Stimulated activated CD8-positive, alpha-beta memory T cell treated with anti-CD3 and anti-CD28 coated beads, Interleukin-15, amount 100 ng/mL, for 24 hours (primary cell): ENCODE measurements at places on chromosomes 2 and 18.

DNA sequence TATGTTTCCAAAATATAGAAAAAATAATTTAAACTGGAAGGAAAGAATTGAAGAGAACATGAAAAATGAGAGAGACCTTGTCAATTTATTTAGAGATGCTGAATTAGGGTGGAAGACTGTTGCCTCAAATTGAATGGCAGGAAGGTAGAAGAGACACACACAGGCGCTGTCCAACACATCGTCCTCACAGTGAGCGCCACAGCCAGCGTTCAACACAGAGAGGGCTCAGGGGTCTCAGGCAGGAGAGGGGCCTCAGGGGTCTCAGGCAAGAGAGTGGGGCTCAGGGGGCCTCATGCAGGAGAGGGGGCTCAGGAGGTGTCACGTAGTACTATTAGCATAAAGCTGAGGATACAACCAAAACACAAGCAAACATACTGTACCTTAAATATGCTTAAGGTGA, 65.7 kb downstream of the TMEM18 start:
- no peak for DNase-seq

DNA sequence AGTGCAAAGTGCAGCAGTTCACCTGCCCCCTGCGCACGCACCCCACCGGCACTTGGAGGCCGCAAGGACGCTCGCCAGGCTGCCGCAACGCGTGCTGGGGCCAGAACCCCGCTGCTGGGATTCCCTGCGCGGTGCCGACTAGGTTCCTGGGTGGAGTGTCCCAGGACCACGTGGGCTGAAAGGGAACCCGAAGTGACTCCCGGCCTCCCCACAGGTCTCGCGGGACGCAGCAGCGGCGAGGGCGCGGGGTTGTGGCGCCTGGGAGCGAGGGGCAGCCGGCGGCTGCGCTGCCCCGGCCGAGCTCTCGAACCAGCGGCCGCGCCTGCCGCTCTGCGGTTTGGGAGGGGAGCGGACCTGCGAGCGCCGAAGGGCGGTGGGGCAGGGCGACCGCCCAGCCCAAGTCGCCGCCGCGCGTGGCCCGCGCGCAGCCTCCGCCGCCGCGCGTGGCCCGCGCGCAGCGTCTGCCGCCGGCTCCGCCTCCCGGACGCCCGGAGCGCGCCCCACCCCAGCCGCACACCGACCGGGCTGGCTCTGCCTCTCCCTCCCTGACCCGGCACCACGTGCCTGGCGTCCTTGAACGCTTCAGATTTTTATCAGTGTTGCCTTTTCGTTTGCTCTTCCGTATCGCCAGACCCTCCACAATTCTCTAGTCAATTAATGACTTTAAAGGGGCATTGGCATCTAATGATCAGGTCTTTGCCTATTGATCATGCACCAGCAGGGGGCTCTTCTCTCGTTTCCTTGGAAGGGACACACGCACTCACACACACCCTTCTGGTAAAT, at the start of gene FTCDNL1:
Gene FTCDNL1 (minus strand): TSS at position 475 of the 783 bp plus-strand sequence. CDS start 2,230 bp downstream, outside the sequence.
- DNase-seq, result peak; percentile 45

GRCh38 chr2:101892377-101892776, 99.4 kb upstream of the IL1R2 start:
- no peak for DNase-seq

- DNase-seq, result no peak
These were observed 592 bp downstream of the ME2 start for GRCh38 chr18:50879302-50880118.

- DNase-seq, result no peak
These were observed 73.9 kb upstream of the NFATC1 start for GRCh38 chr18:79321625-79322405.

DNA sequence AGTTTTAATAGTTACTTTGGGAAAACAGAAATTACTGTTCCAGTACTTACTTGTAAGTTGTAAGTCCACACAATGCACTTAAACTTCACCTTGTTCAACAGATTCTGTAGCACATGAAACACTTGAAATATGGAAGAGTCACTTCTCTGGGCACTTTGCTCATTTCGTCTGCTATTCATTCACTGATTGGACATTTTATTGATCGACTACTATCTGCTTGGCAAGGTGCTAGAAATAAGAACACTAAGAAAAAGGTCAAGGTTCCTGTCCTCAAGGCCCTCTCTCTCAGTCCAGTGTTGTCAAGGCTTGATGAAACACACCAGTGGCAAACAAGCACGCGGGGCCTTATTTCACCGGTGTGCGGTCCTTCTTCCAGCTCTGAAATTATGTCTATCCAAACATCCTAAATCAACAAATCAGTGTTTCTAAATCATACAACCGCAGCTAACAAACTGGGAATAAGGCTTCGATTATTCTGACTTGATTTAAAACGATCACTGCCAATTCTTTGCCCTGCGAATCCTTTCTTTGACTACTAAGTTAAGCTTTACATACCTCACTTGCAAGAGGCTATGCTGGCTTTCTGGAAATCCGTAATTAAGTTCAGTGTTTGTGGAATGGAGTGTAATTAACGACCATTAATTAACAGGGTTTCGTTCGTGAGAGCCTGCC, 780 bp upstream of the ITGAV start:
- no peak for DNase-seq
